Transverse colon (tissue), 4 donors: ENCODE measurements at places on chromosomes 3 and 15. TPM values are rescaled to one million over a fixed set of nuclear protein-coding genes. Genes with fewer than 3 reads are reported as not detected.

- DNase-seq: no peak
Observed at GRCh38 chr3:58495101-58495500, 3.2 kb downstream of the KCTD6 start.

The ARNT2 gene
- total RNA-seq: 2.5 TPM

DNA sequence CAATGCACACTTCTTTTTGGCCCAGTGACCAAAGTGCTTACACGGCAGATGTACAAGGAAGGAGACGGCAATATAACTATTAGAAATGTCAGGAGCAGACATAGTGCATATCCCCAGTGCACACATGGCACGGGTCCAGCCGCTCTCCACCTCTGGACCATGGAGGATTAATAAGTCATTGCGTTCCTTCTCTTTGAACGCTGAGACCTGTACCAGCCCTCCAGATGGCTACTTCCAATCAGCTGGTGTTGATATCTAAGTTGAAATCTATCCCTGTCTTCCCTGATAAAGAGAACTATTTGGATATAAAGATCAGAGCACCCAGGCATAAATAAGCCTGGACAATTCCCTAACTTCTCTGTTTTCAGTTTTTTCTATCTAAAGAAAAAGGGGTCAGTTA is 212.5 kb downstream of the CADPS start:
- DNase-seq: no peak

GRCh38 chr15:65517866-65518207 is 348 bp upstream of the DPP8 start:
- DNase-seq: no peak

DNA sequence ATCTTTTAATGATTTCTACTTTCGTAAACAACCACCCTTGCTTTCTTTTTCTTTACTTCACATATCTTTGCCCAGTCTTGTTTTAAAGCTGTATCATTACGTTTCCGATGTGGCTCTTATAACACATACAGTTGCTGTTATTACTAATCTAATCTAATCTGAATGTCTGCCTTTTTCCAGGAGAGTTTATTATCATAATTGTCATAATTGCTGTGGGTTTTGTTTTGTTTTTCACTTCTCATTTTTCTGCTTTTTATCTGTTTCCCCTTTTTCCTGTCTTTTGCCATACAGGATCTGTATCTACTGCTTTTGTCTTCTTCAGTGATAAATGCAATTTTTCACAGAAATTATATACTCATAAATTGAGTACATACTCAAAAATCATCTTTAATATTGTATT is 24.9 kb downstream of the HACL1 start:
- DNase-seq: no peak

The TRIM42 gene
- not detected for total RNA-seq

DNA sequence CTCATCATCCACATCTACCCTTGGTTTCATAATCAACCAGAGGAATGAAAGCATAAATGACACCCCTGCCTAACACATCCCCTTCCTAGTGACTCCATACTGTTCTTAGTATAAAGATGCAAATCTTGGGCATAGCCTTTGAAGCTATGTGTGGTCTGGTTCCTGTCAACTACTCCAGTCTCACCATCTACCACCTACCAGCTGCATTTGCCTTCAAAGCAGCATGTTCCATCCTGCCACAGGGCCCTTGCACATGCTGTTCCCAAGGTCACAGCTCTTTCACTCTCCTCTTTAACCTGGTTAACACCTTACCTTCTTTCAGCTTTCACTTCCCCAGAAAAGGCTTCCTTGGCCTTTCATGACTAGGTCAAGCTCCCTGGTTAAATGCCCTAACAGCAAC is 62.3 kb upstream of the ARHGEF3 start:
- no peak for DNase-seq

- no peak for DNase-seq
Observed at GRCh38 chr15:93820566-93820965, 410.8 kb upstream of the MCTP2 start.

The ZNF385D gene
- total RNA-seq: 0.75 TPM

DNA sequence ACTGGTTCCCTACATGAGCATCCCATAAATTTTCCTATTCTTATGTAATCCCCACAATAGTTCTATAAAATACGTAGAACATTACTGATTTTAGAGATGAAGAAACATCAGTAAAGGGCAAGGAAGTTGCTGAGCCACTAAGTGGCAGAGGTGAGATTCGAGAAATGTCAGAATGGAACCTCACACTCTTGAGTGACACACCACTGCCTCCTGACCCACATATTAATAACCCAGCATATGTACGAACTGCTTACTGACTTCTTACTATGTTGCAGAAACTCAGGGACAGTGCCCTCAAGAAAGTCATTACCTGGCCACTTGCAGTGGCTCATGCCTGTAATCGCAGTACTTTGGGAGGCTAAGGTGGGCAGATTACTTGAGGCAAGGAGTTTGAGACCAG is 1022.4 kb downstream of the FHIT start:
- DNase-seq: no peak

DNA sequence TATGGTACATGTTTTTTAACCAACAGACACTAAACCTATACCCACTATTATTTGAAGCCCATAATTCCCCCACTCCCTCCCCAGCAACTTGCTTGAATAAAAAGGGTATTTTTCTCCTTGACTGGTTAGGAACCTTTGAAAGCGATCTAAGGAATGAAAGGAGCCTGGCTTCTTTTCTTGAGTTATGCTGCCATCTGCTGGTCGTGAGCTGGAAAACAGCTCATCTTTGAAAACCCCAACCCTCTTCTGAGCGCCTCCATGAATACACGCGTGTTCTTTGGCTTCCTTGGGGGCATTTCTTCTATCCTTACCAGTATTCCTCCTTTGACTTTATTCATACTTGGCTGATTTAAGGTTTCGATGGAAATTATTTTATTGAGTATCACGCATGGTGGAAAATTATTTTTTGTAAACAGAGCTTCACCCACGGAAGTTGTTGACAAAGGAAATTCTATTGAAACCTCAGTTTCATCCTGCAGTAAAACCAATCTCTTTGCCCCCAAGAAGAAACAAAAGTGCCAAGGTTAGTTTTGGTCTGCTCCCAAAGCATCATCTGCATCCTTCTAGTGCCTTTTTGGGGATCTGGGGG is 171.6 kb downstream of the SV2B start:
- DNase-seq: peak; percentile 57

DNA sequence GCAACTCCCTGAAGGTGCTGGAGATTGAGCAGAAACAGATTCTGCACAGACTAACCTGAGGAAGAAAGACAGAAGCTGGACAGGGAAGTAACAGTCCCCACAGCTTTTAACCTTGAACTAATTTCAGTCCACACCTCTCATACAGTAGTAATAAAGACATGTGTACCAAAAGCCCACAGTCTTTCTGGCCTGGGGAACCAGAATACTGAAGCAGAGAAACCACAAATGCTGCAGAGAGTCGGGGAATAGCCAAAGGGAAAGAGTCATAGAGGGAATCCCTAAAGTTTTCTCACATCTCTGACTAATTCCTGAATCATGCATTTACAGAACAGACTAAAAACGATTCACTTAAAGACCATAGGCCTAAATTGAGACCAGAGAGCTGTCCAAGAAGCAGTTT is 503.4 kb upstream of the NECTIN3 start:
- DNase-seq: no peak

The GATA2 gene
- 8.2 TPM for total RNA-seq

The ZNF80 gene
- not detected for total RNA-seq

- no peak for DNase-seq
Observed at GRCh38 chr3:31760654-31761053, 220.4 kb downstream of the OSBPL10 start.

The RAD51 gene
- 31.6 TPM for total RNA-seq

DNA sequence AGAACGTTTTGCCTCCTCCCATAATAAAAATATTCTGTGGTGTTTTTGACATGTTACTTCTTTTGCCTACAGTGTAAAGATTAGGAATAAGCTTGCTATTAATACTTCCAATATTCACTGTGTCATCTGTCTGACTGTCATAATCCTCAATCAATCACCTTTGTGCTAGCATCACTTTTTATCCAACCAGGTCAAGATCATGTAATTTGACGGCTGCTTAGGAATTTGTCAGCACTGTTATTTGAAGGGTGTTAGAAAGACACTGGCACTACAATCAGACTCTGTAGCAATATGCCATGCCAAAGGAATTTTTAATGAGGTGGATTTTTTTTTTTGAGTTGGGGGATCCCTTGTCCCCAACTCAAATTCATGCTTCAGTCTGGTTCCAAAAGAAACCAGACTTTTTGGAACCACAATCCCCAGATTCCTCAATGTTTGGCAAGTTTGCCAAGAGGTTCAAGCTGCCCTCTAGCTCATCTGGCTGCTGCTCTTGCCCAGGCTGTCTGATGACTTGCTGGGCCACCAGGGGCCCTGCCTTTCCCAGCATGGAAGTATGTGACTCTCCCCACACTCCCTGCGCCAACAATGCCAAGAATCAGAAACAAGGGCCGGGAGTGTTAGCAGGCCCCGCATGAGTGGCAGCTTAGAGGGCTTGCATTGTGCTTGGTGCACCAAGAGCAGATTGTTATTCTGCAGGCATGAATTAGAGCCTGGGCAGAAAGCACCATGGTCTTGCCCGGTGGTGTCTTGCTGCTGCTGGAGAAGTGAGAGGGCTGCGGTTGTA is 58.6 kb upstream of the TSC22D2 start:
- DNase-seq: no peak

DNA sequence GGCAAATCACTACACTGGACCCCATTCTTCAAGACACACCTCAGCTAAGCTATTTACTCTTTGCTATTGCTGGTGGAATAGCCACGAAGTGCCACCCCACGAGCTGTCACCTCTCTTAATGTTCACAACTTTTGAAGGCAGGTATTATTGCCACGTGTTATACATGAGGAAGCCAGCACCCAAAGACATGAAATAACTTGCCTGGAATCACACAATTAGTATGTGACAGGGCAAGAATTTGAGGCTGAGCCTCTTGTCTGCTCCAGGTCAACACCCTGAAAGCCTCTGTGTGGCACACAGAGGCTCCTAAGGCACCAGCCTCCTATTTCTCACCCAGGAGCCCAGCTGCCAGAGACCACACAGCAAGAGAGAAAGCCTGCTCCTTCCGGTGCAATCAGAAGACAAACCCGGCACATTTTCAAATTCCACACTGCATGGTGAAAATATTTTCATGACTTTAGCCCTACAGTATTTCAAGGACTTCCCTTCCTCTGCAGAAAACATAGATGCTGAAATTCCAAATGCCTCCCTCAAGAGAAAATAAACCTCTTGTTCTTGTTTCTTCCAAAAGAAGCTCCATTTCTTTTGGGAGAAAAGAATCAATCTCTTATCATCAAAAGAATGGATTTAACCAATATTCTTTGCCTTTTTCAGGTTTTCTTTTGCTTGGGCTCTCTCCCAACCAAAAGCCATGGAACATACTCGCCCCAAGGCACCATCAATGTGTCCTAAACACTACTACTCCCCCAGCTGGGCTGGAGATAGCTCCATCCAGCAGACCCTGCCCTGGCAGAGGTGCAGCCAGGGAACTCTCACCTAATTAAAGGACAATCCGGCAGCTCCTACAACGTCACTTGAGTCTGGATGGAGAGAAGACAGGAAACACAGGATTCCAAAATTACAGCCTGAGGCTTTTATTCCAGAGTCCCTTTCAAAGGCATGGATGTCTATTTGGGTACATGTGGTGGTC is 84.7 kb upstream of the THBS1 start:
- no peak for DNase-seq

GRCh38 chr3:172317984-172318383 is 130.3 kb downstream of the GHSR start:
- DNase-seq: peak; percentile 24

The CD200R1 gene
- total RNA-seq: 1.1 TPM

GRCh38 chr3:17945018-17945798 is 202.8 kb upstream of the TBC1D5 start:
- DNase-seq: no peak

The TCF12 gene
- total RNA-seq: 203 TPM

The RGMA gene
- total RNA-seq: 53.3 TPM

The RPSA gene
- 1,003 TPM for total RNA-seq

- DNase-seq: no peak
Observed at GRCh38 chr3:52402101-52402521, 42.8 kb downstream of the SEMA3G start.

DNA sequence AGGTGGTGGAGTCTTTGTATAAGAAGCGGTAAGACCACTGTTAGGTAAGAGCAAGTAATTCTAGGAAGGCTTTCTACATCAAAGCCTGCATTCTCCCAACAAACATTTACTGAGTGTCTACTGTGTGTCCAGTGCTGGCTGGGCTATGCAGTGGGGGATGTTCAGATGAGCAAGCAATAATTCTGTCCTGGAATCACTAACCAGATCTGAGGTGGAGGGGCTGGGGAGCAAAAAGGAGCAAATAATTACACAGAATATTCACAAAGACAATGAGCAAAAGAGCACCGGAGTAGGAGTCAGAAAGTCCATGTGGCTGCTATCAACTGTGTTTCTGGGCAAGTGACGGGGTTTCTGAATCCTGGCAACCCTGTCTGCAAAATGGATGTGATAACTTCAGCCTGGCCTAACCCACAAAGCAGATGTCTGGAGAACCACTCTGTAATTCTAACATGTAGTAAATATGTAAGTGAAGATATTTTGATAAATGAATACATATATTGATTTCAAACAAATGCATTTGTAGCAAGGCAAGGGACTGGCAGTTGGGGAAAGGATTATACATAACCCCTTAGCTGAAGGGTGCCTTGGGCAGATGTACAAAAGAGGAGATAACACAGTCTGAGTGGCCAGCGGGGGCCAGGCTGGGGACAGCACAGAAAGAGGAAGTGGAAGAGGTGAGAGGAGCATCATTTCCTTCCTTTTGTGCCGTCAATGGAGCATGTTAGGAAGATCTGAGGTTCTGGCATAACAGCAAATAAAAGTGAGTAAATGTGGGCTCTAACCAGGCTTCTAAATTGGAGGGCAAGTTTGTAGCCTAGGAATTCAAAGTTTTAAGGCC is 28.8 kb downstream of the CYP8B1 start:
- peak; percentile 26 for DNase-seq

The ARGFX gene
- not detected for total RNA-seq

GRCh38 chr3:189237526-189237925 is 65.8 kb downstream of the TPRG1 start:
- DNase-seq: no peak

- DNase-seq: peak; percentile 15
Observed at GRCh38 chr15:83904107-83905040, 250.5 kb downstream of the ADAMTSL3 start.

- no peak for DNase-seq
Observed at GRCh38 chr15:93829115-93829870, 402.1 kb upstream of the MCTP2 start.

The P2RY12 gene
- total RNA-seq: 1.1 TPM

DNA sequence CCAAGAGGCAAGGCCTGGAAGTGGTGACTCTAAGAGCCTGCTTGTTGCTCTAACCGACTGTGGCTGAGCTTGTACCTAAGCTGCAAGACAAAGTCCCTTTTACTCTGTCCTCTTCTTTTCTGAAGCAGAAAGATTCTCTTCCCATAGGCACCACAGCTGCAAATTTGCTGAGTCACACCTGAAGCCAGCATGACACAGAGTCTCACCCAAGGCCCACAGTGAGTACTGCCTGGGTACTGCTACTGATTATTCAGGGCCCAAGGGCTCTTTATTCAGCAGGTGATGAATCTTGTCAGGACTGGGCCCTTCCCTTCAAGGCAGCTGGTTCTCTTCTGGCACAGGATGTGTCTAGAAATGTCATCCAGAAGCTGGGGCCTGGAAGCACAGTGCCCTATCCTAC is 18.9 kb upstream of the TIGIT start:
- DNase-seq: no peak

The TMEM108 gene
- total RNA-seq: 0.14 TPM
